Activated CD8-positive, alpha-beta memory T cell treated with anti-CD3 and anti-CD28 coated beads for 48 hours (primary cell): ENCODE measurements at places on chromosomes 6 and 20.

DNA sequence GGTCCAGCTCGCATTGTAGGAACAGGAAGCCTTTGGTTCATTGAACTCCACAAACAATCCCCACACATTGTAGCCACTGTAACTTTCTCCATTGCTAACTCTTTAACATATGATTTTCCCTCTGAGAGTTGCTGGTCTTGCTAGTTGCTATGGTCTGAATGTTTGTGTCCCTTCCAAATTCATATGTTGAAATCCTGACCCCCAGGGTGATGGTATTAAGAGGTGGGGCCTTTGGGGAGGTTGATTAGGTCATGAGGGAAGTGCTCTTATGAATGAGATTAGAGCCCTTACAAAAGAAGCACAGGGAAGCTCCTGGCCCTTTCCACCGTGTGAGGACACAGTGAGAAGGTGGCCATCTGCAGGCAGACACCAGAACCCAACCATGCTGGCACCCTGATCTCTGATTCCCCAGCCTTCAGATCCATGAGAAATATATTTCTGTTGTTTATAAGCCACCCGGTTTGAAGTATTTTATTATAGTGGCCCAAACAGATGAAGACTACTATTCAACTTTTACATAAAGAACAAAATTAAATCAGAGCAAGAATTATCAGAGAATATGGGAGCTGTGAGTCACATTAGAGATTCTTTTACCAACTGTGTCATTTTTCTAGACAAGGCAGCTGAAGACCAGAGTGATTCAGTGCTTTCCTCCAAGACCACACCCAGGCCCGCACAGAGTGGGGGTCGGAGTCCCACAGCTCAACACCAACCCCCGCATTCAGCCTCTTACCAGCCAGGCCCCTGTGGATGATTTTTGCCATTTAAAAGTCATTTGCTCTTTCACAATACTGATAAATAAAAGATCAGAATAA is 143.0 kb downstream of the SAMD5 start:
- no peak for DNase-seq

- DNase-seq = no peak
Measured at GRCh38 chr6:16921399-16922110, 160.3 kb upstream of the ATXN1 start.

DNA sequence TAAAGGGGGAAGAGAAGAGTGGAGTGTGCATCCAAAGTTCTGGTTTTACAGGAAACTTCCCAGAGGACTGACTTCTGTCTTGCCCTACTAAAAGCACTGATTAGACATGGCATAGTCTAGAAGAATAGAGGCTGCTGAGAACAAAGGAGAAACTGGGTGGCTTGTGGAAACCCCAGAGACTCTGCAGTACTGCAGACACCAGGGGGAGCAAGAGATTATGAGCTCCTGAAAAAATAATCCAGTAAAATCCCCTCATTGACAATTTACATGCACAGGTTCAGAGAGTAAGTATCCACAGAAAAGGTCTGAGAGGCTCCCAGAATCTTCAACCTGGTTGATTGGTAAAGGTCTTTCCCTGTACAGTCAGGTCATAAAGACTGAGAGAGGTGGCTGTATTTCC is 48.7 kb upstream of the CLVS2 start:
- DNase-seq = no peak

DNA sequence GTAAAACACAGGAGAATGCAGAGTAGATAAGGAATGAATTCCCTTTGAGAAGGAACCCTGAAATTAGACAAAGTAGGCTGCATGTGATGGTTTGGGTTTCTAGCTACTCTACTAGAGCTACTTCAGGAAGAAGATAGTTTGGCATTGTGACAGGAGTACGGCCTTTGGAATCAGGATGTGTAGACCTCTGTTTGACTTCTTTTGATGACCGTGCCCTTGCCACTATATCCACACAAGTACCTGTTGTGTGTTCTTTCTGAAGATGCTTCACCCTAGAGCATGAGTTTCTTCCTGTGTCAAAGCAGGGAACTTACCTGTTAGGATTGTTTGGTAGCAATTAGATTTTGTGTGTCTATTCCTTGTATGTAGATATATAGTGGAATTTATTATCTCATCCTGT is 41.7 kb downstream of the CD2AP start:
- DNase-seq = no peak

DNA sequence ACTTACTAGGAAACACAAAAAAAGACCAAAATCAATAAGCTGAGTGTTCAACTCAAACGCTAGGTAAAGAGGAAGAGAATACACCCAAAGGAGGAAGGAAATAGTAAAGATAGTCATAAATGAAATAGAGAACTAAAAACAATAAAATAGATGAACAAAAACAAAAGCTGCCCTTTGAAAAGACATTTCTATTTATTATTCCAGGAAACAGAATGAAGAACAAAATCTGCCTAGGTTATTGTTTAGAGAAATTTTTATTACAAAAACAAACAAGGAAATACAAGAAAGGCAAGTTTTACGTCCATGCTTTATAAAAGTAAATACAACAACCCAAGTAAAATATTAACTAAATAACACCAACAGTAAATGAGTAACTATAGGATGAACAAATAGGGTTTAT is 20.1 kb downstream of the HLA-DMB start:
- DNase-seq = no peak

DNA sequence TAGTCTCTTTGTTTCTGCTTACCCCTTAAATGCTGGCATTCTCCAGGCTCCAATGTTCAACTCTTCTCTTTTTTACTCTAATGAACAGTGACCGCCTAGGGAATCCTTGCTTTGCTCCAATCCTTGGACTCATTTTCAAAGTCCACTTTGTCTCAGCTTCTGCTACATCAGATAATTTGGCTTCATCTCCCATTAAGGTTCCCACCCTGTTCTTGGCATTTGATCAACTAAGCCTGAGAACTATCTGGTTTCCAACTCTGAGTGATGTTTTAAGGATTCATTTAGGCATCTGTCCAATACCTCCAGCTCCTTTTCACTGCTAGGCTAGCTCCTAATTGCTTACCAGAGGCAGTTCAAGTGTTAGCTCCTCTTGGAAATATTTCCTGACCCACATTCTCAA is 64.9 kb downstream of the ME1 start:
- DNase-seq = no peak

GRCh38 chr6:133242637-133243585 is 1.8 kb downstream of the EYA4 start:
- no peak for DNase-seq

DNA sequence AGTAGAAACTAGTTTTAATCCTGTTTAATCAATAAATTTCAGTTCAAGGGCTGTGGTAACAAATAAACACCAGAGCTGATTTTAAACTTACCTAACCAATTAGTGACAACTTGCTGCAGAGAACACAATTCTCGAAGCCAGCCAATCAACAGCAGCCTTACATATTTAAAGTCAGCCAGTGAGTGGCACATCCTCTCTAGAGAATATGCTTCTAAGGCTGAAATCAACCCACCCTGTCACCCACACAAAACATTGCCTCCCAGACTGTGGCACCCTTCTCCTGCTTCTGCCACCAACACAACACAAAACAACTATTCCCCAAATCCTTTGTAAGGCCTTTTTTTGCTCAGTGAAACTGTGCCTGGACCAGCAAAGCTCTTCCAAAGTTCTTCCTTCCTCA is 306.0 kb downstream of the EYA4 start:
- DNase-seq = no peak

DNA sequence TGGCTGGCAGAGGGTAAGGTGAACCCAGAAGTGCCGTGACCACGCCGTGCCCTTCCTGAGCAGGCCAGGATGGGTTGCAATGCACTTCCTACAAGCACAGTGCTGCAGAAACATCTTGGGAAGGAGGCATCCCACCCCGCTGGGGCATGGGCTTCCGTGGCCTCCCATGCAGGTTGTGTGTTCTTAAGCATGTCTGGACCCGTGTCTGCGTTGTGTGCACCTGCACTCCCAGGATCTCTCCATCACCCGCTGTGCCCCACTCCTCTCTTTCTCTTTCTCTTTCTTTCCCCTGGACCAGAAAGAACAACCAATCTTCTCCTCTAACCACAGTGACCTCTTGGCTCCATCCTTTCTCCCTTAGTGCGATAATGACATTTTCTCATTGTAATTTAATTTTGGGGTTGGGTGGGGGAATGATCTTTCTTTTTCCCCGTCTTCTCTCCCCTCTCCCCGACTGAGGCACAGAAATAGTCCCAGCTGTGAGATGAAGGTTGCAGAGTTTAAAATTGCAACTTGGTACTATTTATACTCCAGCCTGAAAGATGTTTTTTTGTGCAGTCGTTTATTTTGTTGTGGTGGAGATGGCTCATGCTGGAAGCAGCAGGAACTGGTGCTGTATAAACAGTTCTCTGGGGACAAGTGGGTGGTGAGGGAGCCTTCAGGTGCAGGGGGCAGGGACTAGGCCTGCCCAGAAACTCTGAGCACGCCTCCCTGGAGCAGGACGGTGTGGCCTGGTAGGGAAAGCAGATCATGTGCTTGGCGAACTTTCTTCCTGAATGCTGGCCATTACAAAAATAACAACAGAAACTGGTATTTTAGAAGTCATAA is 20.5 kb downstream of the BCAS4 start:
- no peak for DNase-seq

DNA sequence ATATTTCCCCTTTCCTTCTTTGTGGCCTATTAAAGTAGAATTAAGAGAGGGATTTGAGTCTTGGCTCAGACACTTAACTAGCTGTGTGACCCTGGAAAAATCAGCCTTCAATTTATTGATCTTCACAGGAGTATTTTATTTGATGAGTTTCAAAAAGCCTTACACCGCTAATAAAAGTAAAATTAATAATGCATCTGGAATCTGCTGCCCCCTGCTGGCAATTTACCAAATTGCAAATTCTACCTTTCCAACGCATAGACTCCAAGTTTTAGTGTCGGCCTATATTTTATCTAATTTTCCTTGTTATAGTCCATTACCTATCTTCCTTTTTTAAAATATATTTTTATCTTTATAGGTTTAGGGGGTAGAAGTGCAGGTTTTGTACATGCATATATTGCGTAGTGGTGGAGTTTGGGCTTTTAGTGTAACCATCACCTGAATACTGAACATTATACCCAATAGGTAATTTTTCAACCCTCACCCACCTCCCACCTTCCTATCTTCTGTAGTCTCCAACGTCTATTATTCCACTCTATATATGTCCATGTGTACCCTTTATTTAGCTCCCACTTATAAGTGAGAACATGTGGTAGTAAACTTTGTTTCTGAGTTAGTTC is 46.3 kb downstream of the GOPC start:
- DNase-seq = peak; percentile 49

DNA sequence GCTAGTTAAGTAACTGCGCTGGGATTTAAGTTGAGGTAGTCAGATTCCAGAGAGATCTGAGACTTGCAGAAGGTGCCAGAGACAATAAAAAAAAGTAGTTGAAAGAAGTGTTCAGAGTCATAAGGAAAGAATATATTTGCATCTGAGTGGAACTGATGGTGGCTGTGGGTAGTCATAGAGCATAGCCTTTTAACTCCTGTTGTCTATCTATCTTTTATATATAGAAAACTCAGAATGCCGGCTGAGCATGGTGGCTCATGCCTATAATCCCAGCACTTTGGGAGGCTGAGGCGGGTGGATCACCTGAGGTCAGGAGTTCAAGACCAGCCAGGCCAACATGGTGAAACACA is 62.0 kb downstream of the CARMIL1 start:
- no peak for DNase-seq

DNA sequence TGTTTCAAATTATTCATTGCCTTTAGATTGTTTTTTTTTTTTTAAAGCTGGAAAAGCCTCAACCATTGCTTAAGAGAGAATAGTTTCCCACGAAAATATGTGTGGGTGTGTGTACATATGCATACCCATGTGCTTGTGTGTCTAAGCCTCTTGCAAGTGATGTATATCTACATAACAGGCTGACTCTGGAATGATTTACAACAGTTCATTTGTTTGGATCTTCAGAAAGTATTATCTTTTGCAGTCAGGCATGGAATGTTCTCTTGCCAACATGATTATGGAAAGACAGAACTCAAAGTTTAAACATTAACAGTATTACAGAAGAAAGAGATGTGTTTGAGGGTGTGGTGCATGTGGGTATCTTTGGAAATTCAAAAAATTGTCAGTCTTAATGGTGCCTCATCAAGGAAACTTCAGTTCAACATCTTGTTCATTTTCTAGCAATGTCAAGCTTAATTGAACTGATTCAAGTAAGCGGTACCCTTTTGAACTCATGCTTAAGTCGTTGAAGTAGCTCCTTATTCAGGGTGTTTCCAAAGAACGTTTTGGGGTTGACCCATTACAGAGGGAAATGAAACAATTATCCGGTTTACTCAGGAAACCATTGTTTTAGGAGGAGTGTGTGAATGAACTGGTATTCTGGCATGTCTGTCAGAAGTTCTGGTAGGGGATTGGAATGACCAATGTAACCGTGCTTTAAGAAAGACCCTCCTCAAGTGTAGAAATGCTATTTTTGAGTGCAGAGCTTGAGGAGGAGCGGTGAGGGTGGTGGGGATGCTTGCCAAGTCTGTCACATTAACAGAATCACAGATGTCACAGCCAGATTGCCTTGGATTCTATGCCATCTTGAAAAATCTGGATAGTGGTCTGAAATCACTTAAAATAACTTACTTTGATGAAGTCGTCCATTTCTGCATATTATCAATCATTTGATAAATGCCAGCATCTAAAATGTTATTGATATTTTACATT is 60.3 kb downstream of the ADGRG6 start:
- no peak for DNase-seq

GRCh38 chr20:34806255-34806654 is 19.2 kb downstream of the NCOA6 start:
- DNase-seq = no peak

GRCh38 chr6:170545405-170545804 is 7.7 kb downstream of the PSMB1 start:
- no peak for DNase-seq

DNA sequence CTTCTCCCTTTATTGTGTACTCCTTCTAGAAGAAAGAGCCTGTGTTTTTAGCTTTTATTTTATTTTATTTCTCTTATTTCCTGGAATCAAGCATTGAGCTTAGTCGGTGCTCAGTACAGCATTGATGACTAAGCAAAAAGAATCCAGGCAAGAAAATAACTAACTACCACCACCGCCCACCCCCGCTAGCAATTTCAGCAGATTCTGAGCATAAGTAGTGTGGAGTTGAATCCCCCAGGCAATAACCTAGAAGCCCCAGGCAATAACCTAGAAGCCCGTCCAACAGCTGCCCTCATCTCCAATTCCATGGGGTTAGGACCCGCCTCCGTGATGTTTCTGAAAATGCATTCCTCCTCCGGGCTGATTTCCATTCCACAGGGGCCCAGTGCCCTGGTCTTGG is 258.0 kb upstream of the TAB2 start:
- no peak for DNase-seq

GRCh38 chr6:155782739-155783459 is 327.3 kb upstream of the NOX3 start:
- no peak for DNase-seq

- no peak for DNase-seq
Measured at GRCh38 chr6:154352898-154353585, 3.6 kb downstream of the IPCEF1 start.

DNA sequence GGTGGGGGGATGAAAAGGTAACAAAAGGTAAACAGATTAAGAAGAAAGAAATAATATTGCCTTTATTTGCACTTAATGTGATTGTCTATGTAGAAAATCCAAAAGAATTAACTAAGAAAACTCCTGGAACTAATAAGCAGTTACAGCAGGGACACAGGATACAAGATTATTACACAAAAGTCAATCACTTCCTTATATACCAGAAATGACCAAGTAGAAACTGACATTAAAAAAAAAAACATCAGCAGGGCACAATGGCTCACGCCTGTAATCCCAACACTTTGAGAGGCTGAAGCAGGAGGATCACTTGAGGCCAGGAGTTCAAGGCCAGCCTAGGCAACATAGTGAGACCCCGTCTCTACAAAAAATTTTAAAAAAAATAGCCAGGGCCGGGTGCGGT is 123.2 kb upstream of the RIPOR2 start:
- no peak for DNase-seq
